Uterus (tissue), 4 donors: ENCODE measurements at places on chromosomes 3 and 15.

DNA sequence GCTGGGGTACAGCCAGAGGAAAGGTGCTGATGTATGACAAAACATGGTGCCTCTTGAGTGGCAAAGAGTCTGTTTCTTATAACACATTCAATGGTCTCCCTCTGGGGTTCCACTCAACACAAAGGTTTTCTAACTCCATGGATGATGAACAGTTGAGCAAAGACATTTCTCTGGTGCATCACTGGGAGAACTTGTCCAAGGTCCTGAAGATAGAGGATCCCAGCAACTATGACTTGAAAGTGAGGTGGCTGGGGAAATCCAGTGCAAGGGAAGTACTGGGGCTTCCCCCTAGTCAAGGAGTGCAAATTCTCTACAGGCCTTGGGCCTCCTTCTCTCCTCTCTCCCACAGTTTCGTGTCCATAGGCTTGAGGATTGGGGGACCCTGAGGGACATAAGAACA, 431.1 kb downstream of the WDR72 start:
- no peak for DNase-seq
- H3K27ac ChIP-seq = no peak overlapping the region
- no peaks in the 10 kb centered on the region for H3K4me1 ChIP-seq
- no peaks in the 10 kb centered on the region for H3K36me3 ChIP-seq
- H3K27me3 ChIP-seq = no peaks in the 10 kb centered on the region

DNA sequence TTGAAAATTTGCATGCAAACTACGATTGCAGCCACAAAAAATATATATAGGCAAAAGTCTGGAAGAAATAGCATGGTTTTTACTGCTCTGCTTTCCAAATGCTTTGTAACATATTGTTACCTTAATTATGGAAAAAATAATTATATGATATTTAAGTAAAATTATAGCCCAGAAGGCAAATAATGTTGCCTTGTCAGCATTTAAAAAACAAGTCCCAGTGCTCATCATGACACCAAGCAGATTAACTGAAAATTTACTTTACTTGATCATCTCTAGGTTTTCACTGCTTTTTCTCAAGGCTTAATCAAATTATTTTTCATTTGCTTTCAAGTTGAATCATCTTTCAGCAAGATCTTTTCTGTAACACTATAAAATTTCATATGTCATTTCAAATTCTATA, 262.9 kb downstream of the ZMAT3 start:
- DNase-seq = no peak
- H3K4me3 ChIP-seq = no peak overlapping the region
- no peaks in the 10 kb centered on the region for H3K4me1 ChIP-seq
- H3K27me3 ChIP-seq = no peaks in the 10 kb centered on the region
- no peak overlapping the region for H3K27ac ChIP-seq

GRCh38 chr3:197023241-197023997, 6.2 kb downstream of the MELTF start:
- no peak for DNase-seq
- no peaks in the 10 kb centered on the region for H3K36me3 ChIP-seq
- no peak overlapping the region for H3K4me3 ChIP-seq
- no peak overlapping the region for H3K27ac ChIP-seq

- no peak overlapping the region for H3K27ac ChIP-seq
- H3K4me3 ChIP-seq = no peak overlapping the region
- no peaks in the 10 kb centered on the region for H3K27me3 ChIP-seq
- DNase-seq = no peak
- H3K36me3 ChIP-seq = no peaks in the 10 kb centered on the region
Observed at GRCh38 chr3:160709477-160710182, 32.7 kb downstream of the ARL14 start.

- no peaks in the 10 kb centered on the region for H3K27me3 ChIP-seq
- DNase-seq = peak; percentile 30
- no peaks in the 10 kb centered on the region for H3K4me1 ChIP-seq
- H3K4me3 ChIP-seq = peak overlapping the region; percentile 41
Observed at GRCh38 chr3:32237670-32238452, 619 bp upstream of the CMTM8 start.

- H3K4me1 ChIP-seq = no peaks in the 10 kb centered on the region
- no peak for DNase-seq
- no peaks in the 10 kb centered on the region for H3K36me3 ChIP-seq
- no peak overlapping the region for H3K4me3 ChIP-seq
- H3K27ac ChIP-seq = peak overlapping the region; percentile 35
Observed at GRCh38 chr3:16113704-16114103, 60.8 kb upstream of the GALNT15 start.

DNA sequence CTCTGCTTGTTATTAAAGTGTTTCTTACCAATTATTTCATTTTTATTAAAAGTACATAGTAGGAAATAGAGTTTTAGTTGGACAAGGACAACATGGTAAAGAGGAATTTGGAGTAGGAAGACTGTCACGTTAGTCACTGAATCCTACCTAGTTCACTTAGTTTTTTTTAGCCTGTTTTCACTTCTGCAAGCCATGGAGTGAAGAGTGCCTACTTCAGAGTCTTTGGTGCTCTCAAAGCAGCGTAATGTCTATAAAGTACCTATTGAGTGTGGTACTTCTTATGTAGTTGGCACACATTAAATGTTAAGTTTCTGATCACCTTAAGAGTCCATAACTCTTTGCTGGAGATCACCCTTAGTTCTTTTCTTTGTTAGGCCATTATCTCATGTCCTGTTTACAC, 78.7 kb downstream of the LPP start:
- no peaks in the 10 kb centered on the region for H3K36me3 ChIP-seq
- H3K4me3 ChIP-seq = no peak overlapping the region
- no peak for DNase-seq
- H3K27me3 ChIP-seq = no peaks in the 10 kb centered on the region
- peaks cover 5% of the 10 kb centered on the region for H3K4me1 ChIP-seq

DNA sequence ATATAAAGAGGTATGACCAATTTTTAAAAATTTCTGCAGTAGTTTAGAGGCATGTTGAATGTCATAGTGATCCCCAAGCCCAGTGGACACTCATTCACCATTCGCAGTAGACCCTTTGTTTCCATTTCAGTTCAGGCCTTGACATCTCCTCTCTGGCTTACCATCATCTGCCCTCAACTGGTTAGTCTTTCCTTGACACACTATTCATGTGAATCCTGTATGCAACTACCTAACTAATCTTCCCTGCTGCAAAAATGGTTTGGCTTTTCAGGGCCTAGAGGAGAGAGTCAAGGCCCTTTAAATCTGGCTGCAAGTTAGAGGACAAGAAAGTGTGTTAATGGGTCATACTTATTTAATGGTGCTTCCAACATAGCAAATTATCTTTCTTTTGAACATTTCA, 10.9 kb downstream of the APH1B start:
- H3K4me1 ChIP-seq = no peaks in the 10 kb centered on the region
- H3K27me3 ChIP-seq = no peaks in the 10 kb centered on the region
- no peaks in the 10 kb centered on the region for H3K36me3 ChIP-seq
- no peak overlapping the region for H3K4me3 ChIP-seq
- no peak for DNase-seq

GRCh38 chr3:46183330-46183729, 24.8 kb downstream of the CCR1 start:
- H3K4me3 ChIP-seq = no peak overlapping the region
- H3K4me1 ChIP-seq = no peaks in the 10 kb centered on the region
- no peaks in the 10 kb centered on the region for H3K27me3 ChIP-seq
- no peak overlapping the region for H3K27ac ChIP-seq
- no peak for DNase-seq
- H3K36me3 ChIP-seq = no peaks in the 10 kb centered on the region

- H3K4me3 ChIP-seq = peak overlapping the region; percentile 30
- peak overlapping the region; percentile 42 for H3K27ac ChIP-seq
- no peak for DNase-seq
- no peaks in the 10 kb centered on the region for H3K4me1 ChIP-seq
- no peaks in the 10 kb centered on the region for H3K36me3 ChIP-seq
Observed at GRCh38 chr15:62164396-62165103, 535 bp downstream of the C2CD4B start.

- H3K36me3 ChIP-seq = no peaks in the 10 kb centered on the region
- H3K4me1 ChIP-seq = no peaks in the 10 kb centered on the region
- H3K27ac ChIP-seq = peak overlapping the region; percentile 18
- no peaks in the 10 kb centered on the region for H3K27me3 ChIP-seq
Observed at GRCh38 chr15:48657950-48658591, 12.6 kb upstream of the FBN1 start.

- H3K36me3 ChIP-seq = no peaks in the 10 kb centered on the region
- no peak overlapping the region for H3K4me3 ChIP-seq
- H3K27me3 ChIP-seq = no peaks in the 10 kb centered on the region
- H3K27ac ChIP-seq = no peak overlapping the region
- H3K4me1 ChIP-seq = no peaks in the 10 kb centered on the region
Observed at GRCh38 chr3:24680214-24680967, 185.7 kb upstream of the THRB start.

- no peaks in the 10 kb centered on the region for H3K4me1 ChIP-seq
- no peak overlapping the region for H3K4me3 ChIP-seq
- H3K36me3 ChIP-seq = no peaks in the 10 kb centered on the region
- no peaks in the 10 kb centered on the region for H3K27me3 ChIP-seq
Observed at GRCh38 chr3:124491098-124491497, 239.2 kb upstream of the UMPS start.

DNA sequence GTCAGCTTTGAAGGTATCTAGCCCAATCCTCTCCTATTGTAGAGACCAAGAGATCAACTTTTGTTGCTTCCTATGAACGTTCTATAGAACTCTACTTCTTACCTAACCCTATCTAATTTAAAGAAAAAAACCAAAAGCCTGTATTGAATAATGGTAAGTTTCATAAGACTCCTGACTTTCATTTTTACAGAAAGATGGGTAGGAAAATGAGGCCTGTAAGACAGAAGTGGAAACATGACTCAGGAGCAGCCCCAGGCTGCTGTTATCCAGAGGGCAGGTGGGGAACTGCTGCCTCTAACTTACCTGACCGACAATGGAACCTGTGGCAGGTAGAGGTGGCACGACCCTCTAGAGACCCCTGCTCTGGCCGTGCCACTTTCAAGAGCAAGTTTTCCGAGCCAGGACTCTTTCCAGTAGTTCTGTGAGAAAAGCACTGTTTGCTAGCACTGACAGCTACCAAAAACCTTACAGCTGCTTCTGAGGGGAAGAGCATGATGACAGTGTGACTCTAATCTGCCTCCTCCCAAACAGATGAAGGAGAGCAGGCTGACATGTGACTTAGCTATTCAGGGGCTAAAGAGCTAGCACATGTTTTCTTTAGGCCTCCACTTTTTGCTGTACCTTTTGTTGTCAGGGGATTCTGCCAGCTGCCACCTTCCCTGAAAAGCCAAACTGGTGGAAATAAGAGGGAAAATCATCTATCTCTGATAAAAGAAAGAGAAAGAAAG, 17.5 kb downstream of the POPDC2 start:
- no peak overlapping the region for H3K4me3 ChIP-seq
- H3K4me1 ChIP-seq = no peaks in the 10 kb centered on the region
- no peaks in the 10 kb centered on the region for H3K36me3 ChIP-seq
- no peak for DNase-seq
- peak overlapping the region; percentile 69 for H3K27ac ChIP-seq

- no peaks in the 10 kb centered on the region for H3K36me3 ChIP-seq
- no peak within 1 kb of the TSS for H3K27ac ChIP-seq
- no peaks in the 10 kb centered on the region for H3K4me1 ChIP-seq
- H3K4me3 ChIP-seq = peak within 1 kb of the TSS; percentile 31
- DNase-seq = peak; percentile 67
Observed at GRCh38 chr15:80778964-80779657, at the start of gene CEMIP. Gene CEMIP, plus strand, starts transcription at chr15:80779370. Its CDS starts 94,510 bp downstream, at chr15:80873880.

GRCh38 chr15:50339717-50340116, 15.3 kb downstream of the GABPB1 start:
- DNase-seq = no peak
- H3K27me3 ChIP-seq = no peaks in the 10 kb centered on the region
- H3K4me3 ChIP-seq = no peak overlapping the region
- H3K27ac ChIP-seq = no peak overlapping the region

- H3K36me3 ChIP-seq = no peaks in the 10 kb centered on the region
- no peak overlapping the region for H3K27ac ChIP-seq
- H3K27me3 ChIP-seq = no peaks in the 10 kb centered on the region
- no peak for DNase-seq
- H3K4me1 ChIP-seq = no peaks in the 10 kb centered on the region
Observed at GRCh38 chr3:117366574-117366973, 657.0 kb downstream of the TUSC7 start.

GRCh38 chr15:65289261-65289854, 2.7 kb upstream of the PARP16 start:
- H3K4me3 ChIP-seq = no peak overlapping the region
- H3K27ac ChIP-seq = no peak overlapping the region
- peaks cover 7% of the 10 kb centered on the region for H3K4me1 ChIP-seq
- H3K27me3 ChIP-seq = no peaks in the 10 kb centered on the region

GRCh38 chr15:69957175-69957574, 140.5 kb downstream of the TLE3 start:
- H3K4me3 ChIP-seq = no peak overlapping the region
- no peaks in the 10 kb centered on the region for H3K27me3 ChIP-seq
- DNase-seq = no peak
- H3K36me3 ChIP-seq = no peaks in the 10 kb centered on the region
- H3K4me1 ChIP-seq = no peaks in the 10 kb centered on the region

DNA sequence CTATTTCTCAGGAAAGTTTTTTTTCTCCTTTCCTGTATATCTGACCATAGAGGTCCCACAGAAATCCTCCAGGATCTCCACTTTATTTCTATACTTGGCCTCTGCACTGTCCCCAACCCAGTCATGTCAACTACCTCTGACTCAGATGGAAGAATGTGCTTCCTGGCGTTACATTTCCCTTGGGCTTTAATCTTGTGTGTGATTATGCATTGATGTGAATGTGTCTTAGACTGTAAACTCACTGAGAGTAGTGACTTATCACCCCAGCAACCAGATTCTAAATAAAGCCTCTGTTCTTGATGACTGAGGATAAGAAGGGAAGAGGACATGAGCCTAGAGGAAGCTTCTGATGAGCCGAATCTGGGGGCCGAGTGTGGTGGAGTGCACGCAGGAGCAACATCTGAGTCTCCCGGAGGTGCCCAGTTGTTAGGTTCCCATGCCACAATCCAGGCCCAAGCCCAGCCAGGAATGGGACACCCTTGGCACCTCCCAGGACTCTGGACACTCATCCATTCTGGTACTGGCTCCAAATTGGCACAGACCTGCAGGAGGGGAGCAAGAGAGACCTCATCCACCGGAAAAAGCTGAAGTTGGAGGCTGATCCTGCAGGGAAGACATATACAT, 32.1 kb upstream of the HEG1 start:
- no peak overlapping the region for H3K4me3 ChIP-seq
- no peak for DNase-seq
- no peaks in the 10 kb centered on the region for H3K4me1 ChIP-seq
- no peaks in the 10 kb centered on the region for H3K27me3 ChIP-seq
- no peaks in the 10 kb centered on the region for H3K36me3 ChIP-seq
